ENCODE measurements at places on chromosomes 11 and 22.

DNA sequence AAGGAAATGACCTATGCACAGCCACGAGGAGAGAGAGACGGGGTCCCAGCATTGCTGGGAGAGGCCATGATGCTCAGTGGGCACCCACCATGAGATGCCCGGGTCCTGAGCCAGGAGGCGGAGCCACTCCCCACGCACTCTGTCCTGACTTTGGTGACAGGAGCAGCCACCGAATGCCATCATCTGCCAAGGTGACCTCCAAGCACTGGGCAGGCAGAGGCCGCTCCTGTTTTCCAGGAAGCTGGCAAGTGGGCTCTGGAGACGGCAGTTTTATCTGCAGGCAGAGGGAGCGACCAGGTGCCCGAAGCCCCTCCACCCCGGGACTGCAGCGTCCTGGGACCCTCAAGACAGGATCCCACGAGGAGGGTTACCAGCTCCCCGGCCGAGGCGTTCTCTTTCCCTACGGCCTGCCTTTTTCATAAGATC, 453.9 kb downstream of the BRD1 start:
- DNase-seq = no peak

DNA sequence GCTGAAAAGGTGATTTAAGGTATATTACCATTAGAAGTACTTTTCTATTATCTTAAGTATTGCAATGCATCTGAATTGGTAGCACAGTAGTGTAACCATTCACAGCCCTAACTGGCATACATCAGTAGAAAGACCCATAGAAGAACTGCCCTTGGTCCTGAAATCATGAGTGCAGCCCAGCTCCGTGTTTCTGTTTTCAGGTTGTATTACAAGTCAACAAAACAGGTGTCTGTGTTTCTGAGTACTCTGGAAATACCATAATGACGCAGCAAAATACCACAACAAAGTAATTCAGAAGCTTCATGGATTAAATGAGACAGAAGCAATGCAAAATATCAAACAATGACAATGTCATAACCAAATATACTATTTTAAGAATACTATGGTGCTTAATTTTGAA, 226.3 kb downstream of the OPCML start:
- DNase-seq = no peak

- peak; percentile 9 for DNase-seq
These were observed 681.4 kb upstream of the TENM4 start for GRCh38 chr11:80122211-80122610.

DNA sequence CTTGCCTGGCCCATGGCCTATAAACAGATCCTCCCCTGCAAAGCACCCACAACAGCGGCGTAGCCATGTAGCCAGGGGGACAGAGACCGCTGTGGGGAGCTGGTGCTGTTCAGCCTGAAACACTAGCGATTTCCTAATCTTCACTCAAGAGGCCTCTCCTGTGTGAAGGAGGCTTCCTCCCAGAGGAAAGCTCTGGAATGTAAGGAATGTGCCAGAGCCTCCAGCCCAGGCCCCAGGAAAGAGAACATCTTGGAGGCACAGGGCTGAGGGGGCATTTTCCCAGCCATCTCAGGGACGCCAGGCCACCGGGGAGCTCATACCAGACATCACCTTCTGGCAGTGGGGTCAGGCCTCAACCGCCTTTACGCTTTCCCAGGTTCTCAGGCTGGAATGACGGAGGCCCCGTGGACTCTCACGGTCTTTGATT, 24.0 kb downstream of the MIAT start:
- peak; percentile 41 for DNase-seq

DNA sequence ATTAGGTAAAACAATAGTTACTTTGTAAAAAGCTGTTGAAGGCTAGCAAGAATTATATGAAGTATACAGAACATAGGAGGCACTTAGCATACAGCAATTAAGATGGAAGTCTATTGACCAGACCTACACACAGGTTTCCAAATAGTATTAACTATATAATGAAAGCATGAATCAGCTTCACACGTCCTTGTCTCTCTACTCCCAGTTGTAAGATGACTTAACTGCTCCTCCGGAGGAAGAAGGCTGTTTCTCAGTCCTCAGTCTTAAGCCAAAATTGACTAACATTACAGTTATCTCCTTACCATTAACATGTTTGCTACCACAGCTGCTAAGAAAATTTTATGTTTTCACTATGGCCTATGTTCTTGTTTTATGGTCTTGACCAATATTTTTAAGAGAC, 24.7 kb downstream of the SIK3 start:
- no peak for DNase-seq

GRCh38 chr11:8259306-8259959, 4.2 kb downstream of the LMO1 start:
- no peak for DNase-seq

GRCh38 chr22:33539902-33540751, 380.1 kb downstream of the LARGE1 start:
- DNase-seq = peak; percentile 12

- no peak for DNase-seq
These were observed 3.1 kb upstream of the CCDC188 start for GRCh38 chr22:20153945-20154344.

DNA sequence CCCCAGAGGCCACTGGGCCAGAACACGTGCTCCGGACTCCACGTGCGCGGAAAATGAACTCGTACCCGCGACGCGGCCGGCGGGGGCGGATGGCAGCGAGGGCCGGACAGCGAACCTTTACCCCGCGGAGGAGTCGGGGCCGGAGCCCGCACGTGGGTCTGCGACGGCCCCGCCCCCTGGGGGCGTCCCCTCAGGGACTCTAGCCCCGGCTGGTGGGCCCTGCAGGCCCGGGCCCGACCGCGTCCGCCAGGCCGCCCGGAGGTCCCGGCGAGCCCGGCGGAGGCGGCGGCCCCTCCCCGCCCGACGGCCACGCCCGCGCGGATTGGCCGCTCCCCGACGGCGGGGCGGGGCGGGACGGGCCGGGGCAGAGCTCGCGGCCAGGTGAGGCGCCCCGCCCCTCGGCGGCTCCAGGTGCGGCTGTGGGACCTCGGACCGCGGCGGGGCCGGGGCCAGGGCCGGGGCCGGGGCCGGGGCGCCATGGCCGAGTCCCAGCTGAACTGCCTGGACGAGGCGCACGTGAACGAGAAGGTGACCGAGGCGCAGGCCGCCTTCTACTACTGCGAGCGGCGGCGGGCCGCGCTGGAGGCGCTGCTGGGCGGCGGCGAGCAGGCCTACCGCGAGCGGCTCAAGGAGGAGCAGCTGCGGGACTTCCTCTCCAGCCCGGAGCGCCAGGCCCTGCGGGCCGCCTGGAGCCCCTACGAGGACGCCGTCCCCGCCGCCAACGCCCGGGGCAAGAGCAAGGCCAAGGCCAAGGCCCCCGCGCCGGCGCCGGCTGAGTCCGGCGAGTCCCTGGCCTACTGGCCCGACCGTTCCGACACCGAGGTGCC, at the start of gene FAM83F:
Gene FAM83F, plus strand, starts transcription at position 389 of the 827 bp plus-strand sequence. Its CDS starts 89 bp downstream, at position 478.
- DNase-seq = no peak

- peak; percentile 40 for DNase-seq
These were observed 16.9 kb upstream of the RAC2 start for GRCh38 chr22:37260901-37261336.

- peak; percentile 42 for DNase-seq
These were observed 22.8 kb downstream of the APIP start for GRCh38 chr11:34893416-34893815.

DNA sequence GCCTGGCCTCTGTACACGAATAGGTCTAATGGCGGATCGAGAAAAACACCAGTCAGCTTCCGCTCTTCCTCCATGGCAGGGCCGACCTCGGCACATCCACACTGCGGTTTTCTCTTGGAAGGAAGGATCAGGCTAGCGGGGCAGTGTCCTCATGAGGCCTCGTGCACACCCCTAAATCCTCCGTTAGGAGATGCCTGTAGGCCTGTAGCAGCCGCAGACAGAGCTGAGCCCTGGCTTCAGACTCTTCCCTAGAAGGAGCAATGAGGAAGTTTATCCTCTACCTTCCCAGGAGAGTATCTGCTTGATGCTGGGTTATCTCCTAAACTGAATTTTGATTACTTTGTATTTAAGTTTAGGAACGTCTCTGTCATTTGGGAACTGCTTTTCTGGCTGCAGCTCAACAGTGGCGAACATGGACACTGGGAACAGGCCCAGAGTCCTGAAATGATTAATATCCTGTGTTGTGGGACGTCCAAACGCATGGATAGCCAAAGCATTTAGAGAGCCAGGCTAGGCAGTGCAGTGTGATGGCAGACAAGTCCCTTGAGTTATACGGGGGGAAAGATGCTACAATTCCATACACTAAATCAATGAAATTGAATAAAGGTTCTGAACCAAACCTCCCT, 16.5 kb upstream of the BMAL1 start:
- peak; percentile 27 for DNase-seq

DNA sequence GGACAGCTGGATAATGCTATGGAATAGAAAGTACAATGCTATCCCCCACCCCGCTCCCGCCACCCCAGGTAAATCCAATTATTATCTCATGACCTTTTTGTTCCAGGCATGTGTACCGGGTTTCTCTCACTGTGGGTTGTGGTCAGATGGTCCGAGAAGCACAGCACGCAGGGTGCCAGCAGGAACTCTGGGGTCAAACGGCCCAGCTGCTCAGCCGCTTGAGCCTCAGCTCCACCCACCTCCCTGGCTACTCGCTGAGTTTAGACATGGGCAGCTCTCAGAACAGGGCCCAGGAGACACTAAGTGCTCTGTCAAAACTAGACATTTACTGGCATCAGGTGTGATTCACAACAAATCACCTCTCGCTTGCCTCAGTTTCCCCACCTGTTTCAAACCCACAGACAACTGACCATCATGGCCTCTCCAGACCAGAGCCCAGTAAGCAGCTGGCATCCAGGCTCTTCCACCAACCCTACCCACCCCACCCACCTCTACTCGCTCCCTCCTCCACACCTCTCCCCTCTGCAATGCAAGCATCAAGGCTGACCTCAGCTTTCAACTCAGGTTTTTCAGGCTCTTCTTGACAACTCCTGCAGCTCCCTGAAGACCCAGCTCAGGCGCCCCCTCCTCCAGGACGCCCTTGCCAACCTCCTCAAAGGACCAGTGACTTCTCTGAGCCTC, 13.0 kb upstream of the MFNG start:
- peak; percentile 38 for DNase-seq

DNA sequence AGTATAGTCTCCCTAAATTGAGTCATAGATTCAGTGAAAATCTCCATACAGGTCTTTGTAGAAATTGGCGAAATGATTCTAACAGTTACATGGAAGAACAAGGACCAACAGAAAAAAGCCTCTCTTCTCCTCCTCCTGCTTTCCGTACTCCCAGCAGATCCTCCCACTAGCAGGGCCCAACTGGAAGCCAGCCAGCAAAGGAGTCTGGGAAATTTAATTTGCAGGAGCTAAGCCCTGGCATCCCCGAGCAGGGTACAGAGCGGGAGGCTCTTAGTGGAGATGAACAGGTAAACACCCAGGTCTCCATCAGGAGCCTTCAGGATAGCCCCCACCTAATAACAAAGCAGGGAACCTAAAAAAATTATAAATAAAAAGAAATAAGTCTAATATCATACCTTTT, 1473.8 kb downstream of the TBC1D22A start:
- DNase-seq = no peak

- DNase-seq = no peak
These were observed 21.6 kb upstream of the IL18BP start for GRCh38 chr11:71977090-71977489.

DNA sequence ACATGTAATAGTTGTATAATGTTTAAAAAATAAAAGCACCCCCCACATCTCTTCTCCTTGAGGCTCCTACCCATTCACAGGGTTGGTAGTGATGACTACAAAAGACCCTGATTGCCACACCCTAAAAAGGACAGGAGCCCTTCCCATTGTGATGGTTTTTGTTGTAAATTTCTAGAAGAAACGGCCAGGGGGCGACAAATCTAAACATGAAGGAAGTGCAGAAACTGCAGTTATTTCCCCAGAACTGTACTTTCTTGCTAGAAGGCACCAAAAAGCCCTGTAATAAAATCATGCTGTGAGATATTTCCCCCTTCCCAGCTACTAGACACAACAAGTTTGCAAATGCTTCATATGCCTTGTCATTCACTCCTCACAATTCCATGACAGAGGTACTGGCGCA, 10.8 kb downstream of the PRR5L start:
- DNase-seq = peak; percentile 53

GRCh38 chr11:69445131-69445470, 36.4 kb upstream of the LINC01488 start:
- DNase-seq = no peak

GRCh38 chr22:31192513-31192912, 19.6 kb upstream of the LIMK2 start:
- no peak for DNase-seq

- peak; percentile 90 for DNase-seq
These were observed 156.4 kb upstream of the PITPNB start for GRCh38 chr22:28075358-28075981.

DNA sequence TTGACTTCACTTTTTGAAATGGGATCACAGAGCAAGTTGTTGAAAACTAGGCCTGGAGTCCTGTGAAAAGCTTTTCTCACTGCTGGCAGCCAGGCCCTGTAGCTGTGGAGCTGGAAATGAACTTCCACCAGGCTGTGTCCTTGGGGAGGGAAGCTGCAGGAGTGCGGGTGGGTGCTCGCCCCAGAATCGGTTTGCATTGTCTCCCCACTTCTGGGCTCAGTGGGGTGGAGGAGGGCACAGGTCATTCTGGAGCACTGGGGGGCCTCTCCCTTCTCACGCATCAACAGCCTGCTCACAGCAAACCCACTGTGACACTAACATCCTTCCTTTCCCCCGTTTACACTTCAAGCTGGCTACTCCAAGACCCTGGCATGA, 15.2 kb downstream of the GLB1L2 start:
- no peak for DNase-seq

- DNase-seq = no peak
These were observed 16.9 kb upstream of the MUC5AC start for GRCh38 chr11:1140642-1141490.

DNA sequence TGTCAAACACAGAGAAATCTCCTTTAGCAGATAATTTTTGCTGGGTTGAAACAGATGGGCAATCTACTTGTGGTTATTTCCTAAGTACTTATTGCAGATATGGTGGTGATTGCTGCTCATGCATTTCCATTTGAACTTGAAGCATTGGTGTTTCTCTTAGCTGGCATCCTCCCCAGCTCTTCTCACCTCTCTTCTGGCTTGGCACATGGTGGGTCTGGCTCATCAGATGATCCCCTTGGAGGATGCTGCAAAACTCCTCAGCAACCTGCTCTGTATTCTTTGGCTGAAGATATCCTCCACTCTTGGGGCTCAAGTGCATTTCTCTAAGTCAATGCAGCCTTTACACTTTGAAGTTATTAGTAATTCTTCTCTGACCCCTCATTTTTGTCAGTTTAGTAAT, 87.3 kb upstream of the MYO18B start:
- no peak for DNase-seq

- DNase-seq = no peak
These were observed 24.9 kb upstream of the SEPTIN5 start for GRCh38 chr22:19689408-19689807.
